Activated CD4-positive, alpha-beta T cell treated with anti-CD3 and anti-CD28 coated beads, Interleukin-2, amount 50 U/mL, for 16 hours (primary cell): ENCODE measurements at places on chromosomes 7 and 10.

- DNase-seq, result no peak
These were observed 50.0 kb downstream of the RAB11FIP2 start for GRCh38 chr10:117996709-117997108.

DNA sequence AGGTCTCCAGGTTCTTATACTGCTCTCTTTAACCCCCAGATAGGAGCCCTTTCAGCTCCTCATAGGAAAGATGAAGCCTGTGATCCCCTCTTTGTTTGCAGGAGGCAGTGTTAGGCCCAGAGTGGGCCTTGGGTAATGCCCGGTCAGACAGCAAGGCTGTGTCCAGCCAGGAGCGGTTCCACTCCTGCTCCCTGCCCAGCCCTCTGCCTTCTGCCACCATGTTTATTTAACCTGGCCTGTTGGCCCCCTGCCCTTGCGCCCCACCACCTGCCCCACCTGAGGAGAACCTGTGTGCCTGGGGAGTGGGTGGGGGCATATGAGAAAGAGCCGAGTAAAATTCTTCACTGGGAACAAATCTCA lies 24.3 kb downstream of the CDH23 start:
- DNase-seq, result no peak

GRCh38 chr7:140235114-140235513 lies 58.3 kb upstream of the KDM7A start:
- DNase-seq, result no peak

DNA sequence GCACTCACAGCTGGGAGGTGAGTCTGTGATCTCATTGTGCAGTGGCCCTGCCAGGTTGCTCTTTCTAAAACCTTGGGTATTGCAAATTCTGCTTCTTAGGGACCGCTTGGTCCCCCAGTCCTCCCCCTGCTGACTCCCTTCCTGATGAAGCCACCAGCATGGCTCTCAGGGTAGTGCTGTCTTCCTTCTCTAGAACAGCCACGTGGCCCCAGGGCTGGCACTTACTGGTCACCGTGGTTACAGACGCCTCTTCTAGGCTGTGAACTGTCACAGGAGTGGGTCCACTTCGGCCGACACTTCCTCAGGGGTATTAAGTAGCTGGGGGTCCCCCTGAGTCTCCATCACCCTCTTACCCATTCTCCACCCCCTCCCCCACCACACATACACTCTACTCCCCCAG lies 2.7 kb upstream of the HTRA1 start:
- DNase-seq, result no peak

- no peak for DNase-seq
These were observed 5.6 kb upstream of the ZNF518A start for GRCh38 chr10:96124230-96125141.

- peak; percentile 18 for DNase-seq
These were observed 13.6 kb downstream of the ANXA11 start for GRCh38 chr10:80191589-80192270.

DNA sequence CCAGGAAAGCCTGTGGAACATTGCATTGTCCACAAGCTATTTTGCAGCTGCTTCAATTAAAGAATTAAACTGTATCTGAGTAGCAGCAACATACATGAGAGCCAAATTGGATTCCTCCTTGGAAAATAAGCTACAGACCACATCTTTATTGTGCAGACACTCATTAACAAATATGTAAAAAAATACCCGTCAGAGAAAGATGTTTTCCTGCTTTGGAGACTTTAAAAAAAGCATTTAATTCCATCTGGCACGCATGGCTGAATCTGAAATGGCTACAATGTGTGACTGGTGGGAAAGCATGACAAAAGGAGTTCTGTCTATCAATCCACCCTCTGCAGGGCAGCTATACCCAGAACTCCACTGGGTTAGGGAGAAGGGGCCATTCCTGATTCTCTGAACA lies 73.1 kb upstream of the HPS1 start:
- no peak for DNase-seq

DNA sequence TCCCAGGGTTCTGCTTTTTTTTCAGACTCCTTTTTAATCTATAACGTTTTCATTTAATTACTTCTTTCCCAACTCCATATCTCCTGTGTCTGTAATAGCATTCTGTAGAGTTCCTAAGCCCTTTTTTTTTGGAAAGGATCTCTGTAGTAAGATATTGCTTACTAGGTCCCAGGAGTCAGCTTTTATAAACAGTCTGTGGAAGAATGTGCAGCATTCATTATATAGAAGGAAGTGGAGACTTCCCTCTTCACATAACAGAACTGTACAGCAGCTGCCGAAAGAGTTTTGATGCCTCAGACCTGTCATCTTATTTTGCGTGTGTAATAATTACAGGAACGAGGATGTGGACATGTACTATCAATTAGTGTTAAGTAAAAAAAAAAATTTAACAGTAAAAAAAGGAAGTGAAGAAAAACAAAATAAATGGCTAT lies 7.4 kb upstream of the STEAP4 start:
- DNase-seq, result no peak

- DNase-seq, result no peak
These were observed 72.6 kb upstream of the STEAP1 start for GRCh38 chr7:90081621-90082020.

DNA sequence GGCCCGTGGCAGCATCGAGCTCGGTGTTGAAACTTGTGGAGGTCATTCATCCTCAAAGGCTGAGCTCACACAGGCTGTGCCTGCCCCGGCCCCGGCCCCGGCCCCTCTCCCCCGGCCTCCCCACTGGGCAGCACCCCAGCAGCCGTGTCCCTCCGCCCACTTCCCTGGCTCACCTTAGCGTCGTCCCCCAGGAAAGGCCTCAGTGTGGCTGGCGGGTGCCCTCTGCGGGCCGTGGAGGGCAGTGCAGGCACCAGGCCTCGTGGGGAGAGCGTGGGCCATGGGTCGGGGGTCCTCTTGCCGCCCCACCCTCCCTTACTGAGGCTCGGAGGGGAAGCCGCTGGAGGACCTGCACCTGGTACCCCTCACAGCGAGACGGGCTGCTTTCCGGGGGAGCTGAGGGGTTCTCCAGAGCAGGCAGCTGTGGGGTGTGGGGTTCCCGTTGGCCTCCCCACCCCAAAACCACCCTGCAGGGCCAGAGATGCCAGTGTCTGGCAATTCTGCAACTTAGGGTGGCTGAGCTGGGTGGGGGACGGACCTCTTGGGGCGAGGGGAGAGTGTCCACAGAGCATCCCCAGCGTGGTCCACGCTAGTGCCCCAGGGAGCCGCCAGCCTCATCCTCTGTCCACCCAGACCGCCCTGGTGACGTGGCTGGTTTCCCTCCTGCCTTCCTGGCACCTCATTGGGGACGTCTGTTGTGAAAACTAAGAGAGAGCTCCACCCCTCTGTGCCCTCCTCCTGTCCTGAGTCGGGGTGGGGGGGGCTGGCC lies 44.2 kb upstream of the DPYSL4 start:
- DNase-seq, result peak; percentile 38

GRCh38 chr7:115208710-115209560 lies 287.0 kb downstream of the MDFIC start:
- no peak for DNase-seq

DNA sequence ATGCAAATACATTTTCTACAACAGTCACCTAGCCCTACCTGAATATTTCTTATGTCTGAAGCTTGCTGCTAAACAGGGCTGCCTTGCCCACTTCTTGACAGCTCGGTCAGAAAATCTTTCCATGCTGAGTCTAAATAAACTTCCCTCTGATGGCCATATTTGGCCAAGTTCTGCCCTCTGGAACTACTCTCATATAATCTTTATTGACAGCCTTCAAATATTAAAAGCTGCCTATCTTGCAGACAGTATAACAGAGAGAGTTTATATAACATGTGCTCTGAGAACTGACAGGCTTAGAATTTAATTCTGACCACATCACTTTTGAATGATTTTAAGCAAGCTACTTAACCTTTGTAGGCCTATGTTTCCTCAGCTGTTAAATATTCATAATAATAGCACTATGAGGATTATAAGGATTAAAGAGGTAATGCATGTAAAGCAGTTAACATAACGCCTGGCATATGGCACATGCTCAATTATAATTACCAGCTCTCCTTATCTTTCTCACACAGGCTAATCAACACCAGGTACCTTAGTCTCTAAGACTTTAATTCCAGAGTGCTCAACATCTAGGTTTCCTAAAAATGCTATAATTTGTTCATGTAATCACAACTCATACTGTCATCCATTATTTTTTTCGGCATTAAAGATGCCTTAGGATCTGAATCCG lies 334.1 kb downstream of the HPSE2 start:
- no peak for DNase-seq

DNA sequence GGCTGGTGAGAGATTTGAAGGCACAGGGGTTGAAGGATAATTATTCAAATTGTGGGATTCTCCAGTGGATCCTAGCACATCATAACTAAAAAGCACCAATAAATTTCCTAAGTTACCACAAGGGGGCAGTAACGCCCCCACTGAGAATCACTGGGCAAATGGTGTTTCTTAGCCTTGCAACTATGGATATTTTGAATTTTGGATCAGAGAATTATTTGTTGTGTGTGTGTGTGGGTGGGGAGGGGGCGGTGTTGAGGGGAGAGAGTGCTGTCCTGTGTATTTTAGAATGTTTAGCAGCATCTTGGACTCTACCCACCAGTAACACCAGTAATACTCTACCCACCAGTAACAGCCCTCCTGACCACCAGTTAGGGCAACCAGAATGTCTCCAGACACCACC lies 63.3 kb upstream of the PRKG1 start:
- DNase-seq, result peak; percentile 31

DNA sequence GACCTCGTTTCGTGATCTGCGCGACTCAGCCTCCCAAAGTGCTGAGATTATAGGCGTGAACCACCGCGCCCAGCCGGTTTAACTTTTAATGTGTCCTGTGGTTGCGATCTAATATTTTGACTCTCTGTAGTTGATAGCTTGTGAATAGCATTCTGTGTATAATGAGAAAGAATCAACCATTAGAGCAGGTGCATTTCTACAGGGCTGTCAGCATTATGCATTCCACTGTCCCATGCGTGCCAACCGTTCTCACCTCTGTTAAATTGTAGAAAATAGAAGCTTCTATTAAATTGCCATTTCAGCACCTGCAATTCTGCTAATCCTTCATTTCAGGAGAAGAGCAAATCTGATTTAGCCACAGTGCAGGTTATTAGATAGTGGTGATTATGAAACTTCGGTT lies 61.7 kb downstream of the VIM start:
- DNase-seq, result no peak

- no peak for DNase-seq
These were observed 35.7 kb downstream of the SEMA3E start for GRCh38 chr7:83613232-83613631.

GRCh38 chr7:27936768-27937102 lies 196.8 kb downstream of the TAX1BP1 start:
- no peak for DNase-seq
